Mesothelial cell of epicardium (in vitro differentiated cells): ENCODE measurements at places on chromosomes 2 and 18.

DNA sequence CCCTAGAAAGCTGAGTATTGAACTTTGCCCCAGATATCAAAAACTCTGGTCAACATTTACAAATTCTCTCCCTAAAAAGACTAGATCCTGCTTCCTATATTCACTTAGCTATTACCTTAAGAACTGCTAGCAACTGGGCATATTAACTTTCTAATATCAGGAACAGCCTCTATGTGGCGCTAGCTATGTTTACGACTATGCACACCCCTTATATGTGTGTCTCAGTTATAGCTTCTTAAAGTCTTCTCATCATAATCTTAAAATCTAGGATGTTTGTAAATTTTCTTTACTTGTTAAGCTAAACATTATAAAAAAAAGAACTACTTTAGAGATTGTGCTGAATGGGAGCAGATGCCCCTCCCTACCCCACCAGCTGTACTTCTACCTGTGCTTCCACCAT is 1.7 kb upstream of the STAMBP start:
- DNase-seq = no peak

DNA sequence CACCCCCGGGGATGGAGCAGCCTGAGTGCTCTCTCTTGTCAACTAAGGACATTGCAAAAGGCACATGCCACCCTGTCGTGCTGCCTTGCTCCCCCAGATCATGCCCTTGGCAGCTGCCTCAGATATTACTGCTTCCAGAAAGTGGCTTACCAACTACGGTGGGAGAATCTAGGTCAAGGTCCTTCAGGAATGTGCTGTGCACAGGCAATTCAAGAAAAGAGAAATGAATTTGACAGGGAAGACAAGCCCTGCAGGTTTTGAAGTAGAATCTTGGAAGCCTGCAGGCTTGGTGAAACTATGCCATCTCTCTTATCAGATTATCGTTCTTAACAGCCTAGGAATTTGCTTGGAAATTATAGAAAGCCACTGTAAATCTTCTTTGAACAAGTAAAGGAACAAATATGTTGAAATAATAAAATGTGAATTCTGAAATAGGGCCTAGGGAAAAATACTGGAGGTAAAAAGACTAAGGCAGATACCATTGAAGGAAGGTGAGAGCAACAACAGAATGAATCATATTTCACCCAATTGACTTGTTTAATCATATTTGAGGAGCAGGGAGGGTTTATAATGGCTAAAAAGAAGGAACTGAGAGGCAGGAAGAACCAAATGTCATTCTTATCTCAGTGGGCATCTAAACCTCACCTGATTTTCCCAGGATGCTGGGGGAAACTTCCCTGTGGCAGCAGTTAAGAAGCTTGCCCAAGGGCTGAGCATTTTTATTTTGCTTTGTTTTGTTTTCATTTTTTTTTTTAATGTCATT is 94.0 kb upstream of the GLS start:
- no peak for DNase-seq

- DNase-seq = no peak
Observed at GRCh38 chr18:62323483-62324180, 1.5 kb upstream of the TNFRSF11A start.

GRCh38 chr18:66103550-66103949 is 352.7 kb downstream of the CDH7 start:
- no peak for DNase-seq

DNA sequence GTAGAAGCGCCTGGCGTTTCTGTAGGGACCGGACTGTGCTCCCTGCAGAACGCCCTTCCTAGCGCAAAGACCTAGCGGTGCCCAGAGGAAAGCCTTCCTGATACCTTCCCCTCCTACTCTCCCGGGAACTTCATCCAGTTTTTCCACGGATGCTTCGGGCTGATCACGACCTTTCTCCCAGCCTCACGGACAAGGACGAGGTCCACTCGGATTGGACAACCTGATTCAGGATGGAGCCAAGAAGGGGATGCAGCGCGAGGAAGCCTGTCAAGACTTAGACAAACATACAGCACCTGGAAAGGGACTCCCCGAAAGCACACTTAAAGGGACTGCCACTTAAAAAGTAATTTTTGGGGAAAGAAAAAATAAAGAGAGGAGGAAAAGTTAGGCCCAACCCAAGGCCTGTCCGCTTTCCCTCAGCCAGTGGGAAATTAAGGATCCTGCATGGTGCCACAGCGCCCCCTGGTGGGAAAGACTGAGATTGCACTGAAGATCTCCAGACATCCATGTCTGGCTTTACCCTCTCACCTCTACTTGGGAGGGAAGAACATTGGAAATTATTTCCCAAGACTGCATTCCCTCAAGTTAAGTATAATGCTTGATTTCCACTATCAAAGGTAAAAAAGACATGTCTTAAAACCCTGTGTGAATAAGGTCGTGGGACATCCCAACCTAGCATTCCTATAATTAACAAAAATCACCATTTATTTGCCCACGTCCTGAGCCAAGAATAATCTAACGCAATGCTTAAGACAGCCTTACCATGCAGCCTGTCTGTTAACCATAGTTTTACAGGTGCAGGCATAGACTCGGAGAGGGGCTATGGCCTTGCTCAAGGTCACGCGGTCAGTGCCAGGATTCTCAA is 13.4 kb upstream of the COPS8 start:
- DNase-seq = peak; percentile 92

GRCh38 chr2:68423966-68424650 is 43.0 kb downstream of the FBXO48 start:
- DNase-seq = no peak

GRCh38 chr2:20040489-20041172 is 10.8 kb downstream of the LAPTM4A start:
- DNase-seq = no peak

- DNase-seq = no peak
Observed at GRCh38 chr2:30351949-30352348, 95.1 kb upstream of the LCLAT1 start.

- no peak for DNase-seq
Observed at GRCh38 chr18:53991202-53991601, 233.3 kb downstream of the MBD2 start.

- DNase-seq = no peak
Observed at GRCh38 chr18:13627639-13628038, 98.7 kb downstream of the FAM210A start.

DNA sequence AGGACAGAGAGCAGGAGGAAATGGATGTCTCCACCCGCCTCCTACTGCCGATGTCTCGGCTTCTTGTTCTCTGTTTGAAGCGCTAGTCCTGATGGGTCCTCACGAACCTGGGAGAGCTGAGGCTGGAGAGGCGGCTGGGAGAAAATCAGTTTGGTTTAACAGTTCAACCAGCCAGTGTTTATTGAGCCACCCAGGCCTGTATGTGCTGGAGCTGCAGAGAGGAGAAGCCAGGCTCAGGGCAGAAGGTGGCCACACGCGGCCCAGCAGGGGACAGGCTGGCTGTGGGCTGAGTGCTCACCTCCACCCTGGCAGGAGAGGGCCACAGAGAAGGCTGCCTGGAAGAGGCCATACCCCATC is 202.1 kb downstream of the CYP26B1 start:
- no peak for DNase-seq

GRCh38 chr18:12443551-12443950 is 35.8 kb downstream of the PRELID3A start:
- no peak for DNase-seq

DNA sequence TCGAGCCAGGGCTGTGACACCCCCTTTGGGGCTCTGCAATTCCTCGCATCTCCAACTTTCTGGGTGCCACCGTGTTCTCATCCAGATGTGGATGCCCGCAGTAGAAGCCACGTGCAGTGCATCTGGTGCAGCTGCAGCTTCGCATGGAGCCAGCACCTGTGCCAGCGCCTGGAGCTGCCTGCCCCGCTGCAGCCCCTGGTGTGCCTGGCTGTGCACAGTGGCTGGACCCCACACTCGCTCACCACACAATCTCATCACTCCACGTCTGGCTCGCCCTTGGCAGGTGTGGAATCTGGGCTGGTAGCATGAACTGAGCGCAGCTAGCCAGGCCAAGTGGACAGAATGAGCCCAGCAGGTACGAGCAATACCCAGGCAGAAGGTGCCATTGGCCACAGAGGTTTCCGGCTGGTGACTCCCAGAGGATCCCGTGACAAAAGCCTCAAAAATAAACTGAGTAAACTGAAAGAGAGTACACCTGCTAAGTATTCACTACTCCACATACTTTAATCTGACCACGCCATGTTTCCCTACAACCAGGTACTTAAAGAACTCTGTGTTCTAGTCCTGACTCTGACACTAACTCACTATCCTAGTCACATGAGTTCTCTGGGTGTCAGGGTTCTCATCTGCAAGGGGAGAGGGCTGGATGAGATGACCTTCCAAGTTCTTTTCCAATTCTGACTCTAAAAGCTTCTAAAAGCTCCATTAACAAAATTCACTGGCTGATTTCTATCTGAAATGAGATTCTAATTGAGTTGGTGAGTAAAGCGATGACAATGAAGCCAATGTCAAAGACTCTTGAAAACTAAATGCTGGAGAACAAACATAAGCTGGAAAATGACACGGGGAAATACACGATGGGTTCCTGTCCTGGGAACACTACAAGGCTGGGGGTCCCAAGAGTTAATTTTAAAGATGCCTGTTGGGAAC is 37.1 kb downstream of the RNF152 start:
- no peak for DNase-seq

DNA sequence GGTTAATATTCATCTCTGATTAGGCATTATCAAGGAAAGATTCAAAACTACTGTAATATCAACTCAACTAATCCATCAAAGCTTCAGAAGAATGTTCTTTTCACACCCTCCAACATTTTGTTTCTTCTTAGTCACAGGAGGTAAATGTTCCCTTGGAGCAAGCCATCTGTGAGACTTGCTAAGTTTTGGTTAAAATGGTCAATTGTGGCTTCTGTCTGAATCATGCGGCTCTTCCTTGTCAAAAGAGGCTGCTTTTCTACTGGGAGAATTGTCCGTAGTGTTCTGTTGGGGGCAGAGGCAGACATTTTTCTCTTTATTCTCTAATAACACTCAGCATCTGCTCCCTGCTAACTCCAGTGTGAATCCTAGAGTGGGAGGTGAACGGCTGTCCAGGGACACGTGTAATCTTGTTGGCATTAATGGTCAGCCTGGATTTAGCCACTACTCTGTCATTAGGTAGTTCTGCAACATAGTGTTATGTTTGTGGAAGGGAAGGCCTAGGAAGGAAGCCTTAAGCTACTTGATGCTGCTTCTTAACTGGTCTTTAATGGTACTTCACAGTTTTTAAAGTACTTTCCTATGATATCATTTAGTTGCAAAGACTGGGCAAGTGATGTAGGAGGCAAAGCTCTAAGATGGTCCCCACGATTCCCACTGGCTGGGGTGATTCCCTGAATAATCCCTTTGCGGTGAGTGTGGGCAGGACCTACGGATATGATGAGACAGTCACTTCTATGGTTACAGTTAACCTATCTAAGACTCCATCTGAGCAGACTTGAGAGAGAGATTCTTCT is 22.6 kb upstream of the FAP start:
- DNase-seq = no peak

GRCh38 chr2:1584691-1585485 is 159.4 kb downstream of the PXDN start:
- no peak for DNase-seq

DNA sequence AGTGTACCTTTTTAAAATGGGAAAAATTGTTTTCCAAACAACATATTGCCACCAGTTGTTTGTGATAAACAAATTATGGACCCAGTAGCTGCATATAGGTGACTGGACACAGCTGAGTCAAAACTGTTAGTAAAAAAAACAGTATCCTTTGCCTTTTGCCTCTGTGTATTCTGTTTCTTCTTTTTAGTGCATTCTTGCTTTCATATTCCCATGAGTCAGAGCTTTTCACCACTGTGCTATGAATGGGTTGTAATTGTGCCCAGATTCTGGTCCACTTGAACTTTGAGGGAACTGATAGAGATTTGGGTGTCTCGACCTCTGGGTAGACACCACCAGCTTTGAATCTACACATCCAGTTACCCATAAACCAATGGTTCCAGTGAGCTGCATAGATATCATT is 1441.9 kb upstream of the ZEB2 start:
- no peak for DNase-seq

DNA sequence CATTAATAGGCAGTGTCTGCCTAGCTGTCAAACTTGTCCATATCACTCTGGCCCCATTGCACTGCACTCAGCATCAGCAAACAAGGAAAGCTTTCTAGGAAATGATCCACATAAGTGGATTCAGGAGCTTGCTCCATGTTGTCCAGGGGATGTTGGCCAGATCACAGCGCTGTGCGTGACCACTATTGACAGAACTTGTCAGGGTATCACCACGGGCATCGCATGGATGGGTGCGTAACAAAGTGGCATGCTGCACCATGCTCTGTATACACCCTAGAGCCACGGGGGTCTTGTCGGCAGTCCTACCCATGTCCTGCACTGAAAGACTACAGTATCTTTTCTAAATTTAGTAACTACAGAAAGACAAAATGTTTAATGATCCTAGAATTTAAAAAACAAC is 15.6 kb downstream of the SATB2 start:
- DNase-seq = no peak

GRCh38 chr2:99476629-99477028 is 13.2 kb downstream of the REV1 start:
- DNase-seq = no peak
